NCI-H1436 (cell line): ENCODE measurements at places on chromosomes 7 and 10.

- DNase-seq, result no peak
Observed at GRCh38 chr10:78750418-78750817, 318.3 kb upstream of the ZMIZ1 start.

- no peak for DNase-seq
Observed at GRCh38 chr7:115066050-115066449, 144.2 kb downstream of the MDFIC start.

DNA sequence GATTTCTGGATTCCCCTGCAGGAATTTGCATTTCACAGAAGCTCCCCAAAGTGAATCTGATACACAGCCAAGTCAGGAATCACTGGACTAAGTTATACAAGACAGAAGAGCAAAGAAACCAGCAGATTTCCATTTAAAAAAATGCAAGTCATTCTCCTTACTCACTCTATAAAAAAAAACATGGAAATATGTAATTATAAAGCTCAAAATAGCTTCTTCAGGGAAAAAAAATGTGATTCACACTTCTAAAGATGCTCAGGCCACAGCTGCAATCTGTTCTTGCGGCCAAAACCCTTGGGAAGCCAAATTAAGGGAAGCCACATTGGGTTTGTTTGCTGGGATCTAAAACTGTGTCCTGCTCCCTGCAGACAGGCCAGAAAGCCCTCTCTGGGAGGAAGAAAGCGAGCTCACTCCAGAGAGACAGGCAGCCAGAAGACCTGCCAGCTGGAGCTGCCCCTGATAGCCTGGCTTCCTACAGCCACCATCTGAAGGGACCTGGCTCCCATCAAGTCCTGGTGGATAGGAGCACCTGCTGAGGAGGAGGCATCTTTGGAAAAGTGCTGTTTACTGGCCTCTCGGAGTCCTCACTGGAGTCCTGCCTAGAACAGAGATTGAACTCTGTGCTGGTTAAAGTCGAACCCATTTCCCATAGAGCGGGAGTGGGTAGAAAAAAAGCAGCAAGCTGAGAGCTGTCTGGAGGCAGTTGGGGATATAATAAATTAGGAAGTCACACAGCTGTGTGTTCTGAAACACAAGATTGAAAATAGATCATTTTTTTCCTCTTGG lies 359.2 kb upstream of the AOAH start:
- DNase-seq, result no peak

DNA sequence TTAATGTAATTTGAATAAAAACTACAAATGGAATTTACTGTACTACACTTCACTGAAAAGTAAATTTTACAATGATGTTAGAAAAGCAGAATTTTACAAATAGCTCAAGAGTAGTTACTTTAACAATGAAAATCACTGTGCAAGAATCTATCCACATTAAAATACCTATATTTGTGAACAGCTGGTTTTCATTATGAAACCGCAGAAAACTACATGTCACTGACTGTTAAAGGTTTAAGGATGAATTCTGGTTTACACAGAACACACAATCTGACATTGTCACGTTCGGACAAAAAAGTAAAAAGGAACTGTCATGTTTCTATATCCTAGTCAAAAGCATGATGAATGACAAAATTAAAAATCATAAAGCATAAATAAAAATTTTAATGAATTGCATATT lies 415.3 kb upstream of the PRKCQ start:
- DNase-seq, result no peak

- DNase-seq, result no peak
Observed at GRCh38 chr10:100522107-100522801, 2.6 kb upstream of the SEC31B start.

GRCh38 chr10:77452952-77453564 lies 184.6 kb downstream of the KCNMA1 start:
- DNase-seq, result no peak

GRCh38 chr10:44312401-44312800 lies 72.5 kb downstream of the CXCL12 start:
- no peak for DNase-seq

- DNase-seq, result peak; percentile 8
Observed at GRCh38 chr7:30596014-30596641, 1.4 kb downstream of the GARS1 start.
